Fibroblast of the aortic adventitia (primary cell): ENCODE measurements at places on chromosomes 5 and 9.
A peak's percentile ranks its signal among the peaks of the same experiment; 100 is the strongest.

GRCh38 chr9:70485273-70485858, 70.9 kb upstream of the KLF9 start:
- DNase-seq: peak; percentile 34

GRCh38 chr5:81420039-81420667, 26.2 kb upstream of the ACOT12 start:
- peak; percentile 91 for DNase-seq

DNA sequence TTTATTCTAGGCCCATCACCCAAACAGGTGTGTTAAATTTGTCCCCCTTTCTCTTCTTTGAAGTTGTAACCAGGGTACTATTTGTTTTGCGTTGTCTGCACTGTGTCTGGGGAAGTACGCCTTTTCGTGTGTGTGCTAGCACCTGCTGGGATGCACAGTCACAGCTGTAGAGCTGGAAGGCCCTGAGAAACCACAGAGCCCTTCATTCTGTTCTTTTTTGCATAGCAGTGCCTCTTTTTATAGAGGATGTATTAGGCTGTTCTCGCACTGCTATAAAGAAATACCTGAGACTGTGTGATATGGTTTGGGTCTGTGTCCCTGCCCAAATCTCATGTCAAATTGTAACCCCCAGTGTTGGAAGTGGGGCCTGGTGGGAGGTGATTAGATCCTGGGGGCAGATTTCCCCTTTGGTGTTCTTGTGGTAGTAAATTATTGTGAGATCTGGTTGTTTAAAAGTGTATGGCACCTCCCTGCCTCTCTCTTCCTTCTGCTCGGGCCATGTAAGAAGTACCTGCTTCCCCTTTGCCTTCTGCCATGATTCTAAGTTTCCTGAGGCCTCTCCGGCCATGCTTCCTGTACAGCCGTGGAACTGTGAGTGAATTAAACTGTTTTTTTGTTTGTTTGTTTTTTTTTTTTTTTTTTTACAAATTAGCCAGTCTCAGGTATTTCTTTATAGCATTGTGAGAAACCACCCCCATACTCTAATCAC, 14.0 kb downstream of the SEC61B start:
- no peak for DNase-seq

GRCh38 chr5:172453206-172453985, 929 bp downstream of the SH3PXD2B start:
- DNase-seq: no peak

- DNase-seq: no peak
These were observed 624.4 kb upstream of the C9orf72 start for GRCh38 chr9:28197653-28198052.

GRCh38 chr9:69471433-69471832, 146.4 kb downstream of the ENTREP1 start:
- DNase-seq: peak; percentile 58

- no peak for DNase-seq
These were observed 246.6 kb downstream of the SLCO4C1 start for GRCh38 chr5:102049517-102049916.

DNA sequence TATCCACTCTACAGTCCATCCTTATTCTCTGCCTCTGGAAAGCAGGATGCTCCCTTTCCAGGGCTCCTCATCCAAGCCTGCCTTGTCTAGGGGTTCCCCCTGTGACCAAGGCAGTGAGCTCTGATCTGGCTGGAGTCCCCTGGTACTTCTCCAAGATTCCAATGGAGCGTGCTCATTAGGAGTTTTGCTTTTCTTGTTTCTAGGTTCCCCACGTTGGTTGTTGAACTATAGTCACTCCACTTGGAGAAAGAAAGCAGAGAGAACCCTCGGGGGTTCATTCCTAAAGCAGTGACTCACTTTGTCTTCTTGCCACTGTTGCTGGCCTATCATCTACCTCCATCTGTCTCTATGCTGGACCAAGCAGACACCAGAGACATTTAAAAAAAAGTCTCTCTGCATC, 192.6 kb downstream of the TLE4 start:
- peak; percentile 92 for DNase-seq
